ENCODE measurements at places on chromosomes 4 and X.
A peak's percentile ranks its signal among the peaks of the same experiment; 100 is the strongest.

GRCh38 chr4:154927126-154927680 is 146.1 kb downstream of the RBM46 start:
- no peak for DNase-seq

DNA sequence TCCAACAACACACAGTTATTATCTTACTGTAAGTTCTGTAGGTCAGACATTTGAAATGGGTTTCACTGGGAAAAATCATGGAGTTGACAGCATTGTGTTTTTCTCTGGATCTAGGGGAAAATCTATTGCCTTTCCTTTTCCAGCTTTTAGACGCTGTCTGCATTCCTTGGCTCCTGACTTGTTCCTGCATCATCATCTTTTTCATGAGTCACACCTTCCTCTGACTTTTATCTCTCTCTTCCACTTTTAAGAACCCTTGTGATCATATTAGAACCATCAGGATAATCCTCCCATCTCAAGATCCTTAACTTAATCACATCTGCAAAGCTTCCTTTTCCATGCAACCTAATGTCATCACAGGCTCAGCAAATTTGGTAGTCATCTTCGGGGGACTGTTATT is 1454.8 kb downstream of the RPA4 start:
- no peak for DNase-seq

DNA sequence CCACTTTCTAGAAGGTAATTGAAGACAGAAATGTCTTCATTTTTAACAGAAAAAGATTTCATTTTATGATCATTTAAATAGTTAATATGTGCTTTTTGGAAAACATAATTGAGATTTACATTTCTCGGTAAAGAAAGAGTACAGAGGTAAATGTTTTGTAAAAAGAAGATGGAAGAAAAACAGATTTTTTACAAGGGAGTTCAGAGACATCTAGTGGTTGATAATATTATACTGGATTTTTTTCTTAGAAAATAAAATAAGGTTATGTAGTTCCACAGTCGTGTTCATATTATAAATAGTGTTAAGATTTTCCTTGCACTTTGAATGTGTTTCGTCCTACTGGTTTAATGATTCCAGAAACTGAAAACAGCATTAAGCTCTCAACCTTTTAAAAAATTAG is 60.6 kb downstream of the SMARCA1 start:
- no peak for DNase-seq

- peak; percentile 70 for DNase-seq
Measured at GRCh38 chr4:139978692-139979091, 175.3 kb downstream of the MAML3 start.

DNA sequence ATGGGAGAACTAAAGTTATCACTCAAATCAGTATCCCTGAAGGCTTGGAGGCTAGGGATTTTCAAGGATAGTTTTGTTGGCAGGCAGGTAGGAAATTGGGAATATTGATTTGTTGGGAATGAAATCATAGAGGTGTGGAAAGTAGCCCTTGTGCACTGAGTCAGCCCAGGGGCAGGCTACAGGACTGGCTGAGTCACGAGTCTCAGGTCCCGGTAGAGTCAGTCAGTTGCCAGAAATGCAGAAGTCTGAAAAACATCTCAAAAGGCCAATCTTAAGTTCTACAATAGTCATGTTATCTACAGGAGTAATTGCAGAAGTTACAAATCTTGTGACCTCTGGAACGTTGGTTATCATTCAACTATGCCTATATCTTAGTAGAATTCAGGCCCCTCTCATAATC is 153.1 kb downstream of the GC start:
- no peak for DNase-seq

GRCh38 chr4:80454556-80454955 is 119.0 kb downstream of the CFAP299 start:
- DNase-seq = no peak

DNA sequence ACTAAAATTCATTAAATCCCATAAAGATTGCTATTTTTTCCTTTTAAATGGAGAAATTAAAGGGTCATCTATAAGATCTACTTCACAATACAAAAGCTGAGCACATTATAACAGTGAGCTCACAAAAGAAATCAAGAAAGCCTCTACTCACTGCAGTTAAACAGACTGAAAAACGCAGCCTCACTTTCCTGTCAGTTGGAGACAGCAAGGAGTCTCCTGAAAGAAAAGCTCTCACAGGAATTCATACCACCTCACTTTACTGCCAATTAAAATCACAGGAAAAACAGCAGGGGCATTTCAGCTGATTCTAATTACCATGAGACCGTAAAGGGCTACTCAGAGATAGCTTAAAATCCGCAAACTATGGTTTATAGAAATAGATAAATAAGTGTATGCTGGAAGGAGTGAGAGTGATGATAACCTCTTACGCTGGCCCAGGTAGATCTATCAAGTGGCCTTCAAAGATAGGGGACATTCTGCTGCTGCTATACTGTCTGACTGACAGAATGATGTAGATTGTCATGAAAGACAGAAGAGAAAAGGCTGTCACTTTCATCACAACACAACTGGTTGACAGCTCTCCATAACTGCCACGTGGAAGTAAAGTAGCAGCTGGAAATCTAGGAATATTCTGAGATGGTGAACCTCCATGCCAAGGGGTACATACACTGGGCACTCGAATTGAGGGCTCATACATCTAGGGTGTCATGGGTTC is 1333.7 kb upstream of the DIAPH2 start:
- no peak for DNase-seq

DNA sequence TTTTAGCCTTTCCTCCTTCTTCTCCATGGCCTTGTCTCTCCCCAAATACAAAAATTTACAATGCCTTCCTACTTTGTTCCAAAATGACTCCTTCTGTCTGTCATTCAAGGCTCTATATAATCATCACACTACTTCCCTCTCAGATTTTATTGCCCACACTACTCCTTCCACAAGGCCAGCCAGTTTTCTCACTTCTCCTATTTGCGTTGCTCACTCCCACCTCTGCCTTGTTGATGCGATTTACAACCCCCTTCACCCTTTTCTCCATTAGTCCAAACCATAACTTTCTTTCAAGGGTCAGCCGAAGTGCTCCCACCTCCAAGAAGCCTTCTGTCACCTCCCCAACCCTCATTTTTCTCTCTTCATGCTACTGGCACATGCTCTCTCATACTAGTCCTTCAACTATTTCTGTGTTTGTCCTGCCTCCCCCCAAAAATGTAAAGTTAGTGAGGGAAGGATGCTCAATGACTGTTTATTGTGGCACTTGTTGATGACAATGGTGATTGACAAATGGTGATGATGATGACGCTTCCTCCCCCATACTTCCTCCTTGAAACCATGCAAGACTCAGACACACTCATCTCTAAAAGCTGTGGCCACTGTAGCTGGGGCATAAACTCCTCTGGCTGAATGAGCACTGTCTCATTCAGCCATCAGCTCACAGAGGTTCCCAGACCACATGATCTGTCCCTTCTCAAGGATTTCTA is 2.7 kb upstream of the XKRX start:
- DNase-seq = no peak

- no peak for DNase-seq
Measured at GRCh38 chr4:81454499-81454898, 17.2 kb downstream of the RASGEF1B start.

DNA sequence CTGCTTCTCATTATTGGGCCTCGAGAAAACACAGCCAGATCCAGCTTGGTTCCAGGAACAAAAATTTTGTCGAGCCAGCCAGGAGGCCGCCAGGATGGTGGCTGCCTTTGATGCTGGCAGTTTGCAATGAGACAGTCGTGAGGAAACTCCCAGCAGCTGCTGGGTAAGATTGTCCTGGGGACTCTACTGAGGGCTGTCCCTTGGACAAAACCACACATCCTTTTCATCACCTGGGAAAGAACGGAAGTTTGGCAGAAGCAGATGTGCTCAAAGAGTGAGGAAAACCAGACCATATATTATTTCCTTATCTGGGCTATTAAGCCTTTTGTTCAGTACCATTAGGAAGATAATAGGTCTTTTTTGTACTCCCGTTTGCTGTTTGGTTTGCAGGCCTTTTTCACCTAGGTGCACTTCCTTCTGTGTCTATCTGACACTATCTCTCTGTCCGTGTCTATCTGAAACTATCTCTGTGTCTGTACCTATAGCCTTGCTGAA is 13.4 kb upstream of the PAPSS1 start:
- no peak for DNase-seq

DNA sequence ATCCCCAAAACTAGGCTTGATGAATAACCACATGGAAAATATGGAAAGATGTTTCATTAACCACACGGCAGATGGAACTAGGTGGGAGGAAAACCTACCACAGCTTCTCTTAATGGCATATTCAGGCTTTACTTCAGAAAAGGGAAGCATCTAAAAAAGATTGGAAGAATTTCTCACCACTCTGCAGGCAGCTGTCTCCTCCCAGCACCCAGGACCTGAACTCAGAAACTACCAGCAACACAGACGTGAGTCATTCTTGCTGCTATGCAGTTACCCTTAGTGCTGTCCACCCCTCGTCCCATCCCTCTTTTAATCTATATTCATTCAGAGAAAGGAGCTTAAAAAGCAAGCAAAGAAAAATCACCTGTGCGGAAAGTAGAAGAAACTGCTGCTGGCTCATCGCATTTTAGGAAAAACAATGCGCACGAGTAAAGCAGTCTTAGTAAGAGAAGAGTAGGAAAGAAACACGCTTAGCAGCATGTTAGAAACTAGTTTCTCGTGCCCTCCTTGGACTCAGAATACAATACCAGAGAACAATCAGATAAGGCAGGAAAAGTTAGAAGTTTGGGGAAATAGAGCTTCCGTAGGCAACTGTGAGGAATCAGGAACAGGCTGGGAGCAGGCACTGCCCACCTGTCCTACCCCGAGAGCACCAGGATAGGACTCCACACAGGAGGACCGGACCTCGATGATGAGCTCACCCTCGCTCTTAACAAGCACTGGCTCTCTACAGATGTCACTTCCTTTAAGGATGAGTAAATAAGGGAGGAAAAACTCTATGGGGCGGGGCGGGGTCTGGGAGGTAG is 48.1 kb upstream of the ENPP6 start:
- no peak for DNase-seq

GRCh38 chr4:184250795-184251669 is 33.4 kb upstream of the ENPP6 start:
- DNase-seq = peak; percentile 10

All from GDM1 (cell line).